Smooth muscle cell of bladder (primary cell): ENCODE measurements at places on chromosomes 12 and 14. TPM values are rescaled to one million over a fixed set of nuclear protein-coding genes. Genes with fewer than 3 reads are reported as not detected.

The CAPZA3 gene
- 0.14 TPM in 1 of 2 replicates, not detected in the other for total RNA-seq

The GRIP1 gene
- total RNA-seq = under 0.01 and 0.65 TPM in 2 replicates

The IL22 gene
- not detected in 2 replicates for total RNA-seq

The CEBPE gene
- total RNA-seq = not detected in 2 replicates

The ASIC1 gene
- total RNA-seq = 2.1 and 4.6 TPM in 2 replicates

The SERPINA10 gene
- total RNA-seq = not detected in 2 replicates

The SOAT2 gene
- 0.09 TPM in 1 of 2 replicates, not detected in the other for total RNA-seq

The TMPO gene
- 24.5 and 25.1 TPM in 2 replicates for total RNA-seq

The KSR2 gene
- not detected in 2 replicates for total RNA-seq

The EFS gene
- 1.5 and 3.1 TPM in 2 replicates for total RNA-seq

The CLEC2A gene
- total RNA-seq = not detected in 2 replicates

The MIP gene
- total RNA-seq = not detected in 2 replicates

The GLT1D1 gene
- total RNA-seq = not detected in 2 replicates

The GPR135 gene
- total RNA-seq = 2.1 and 3.2 TPM in 2 replicates

The EGLN3 gene
- 0.71 and 2.9 TPM in 2 replicates for total RNA-seq
